ENCODE measurements at places on chromosomes 7 and 10. TPM values are rescaled to one million over a fixed set of nuclear protein-coding genes. Genes with fewer than 3 reads are reported as not detected.

The IKZF1 gene
- 3.7 TPM for total RNA-seq

The PILRA gene
- total RNA-seq = 3.2 TPM

The TRPV5 gene
- not detected for total RNA-seq

The IMMP2L gene
- 17.1 TPM for total RNA-seq

The NUTM2A gene
- total RNA-seq = 1.9 TPM

The COL26A1 gene
- total RNA-seq = not detected

The TMEM130 gene
- total RNA-seq = not detected

The POMZP3 gene
- 7.9 TPM for total RNA-seq

The SEMA4G gene
- 1.6 TPM for total RNA-seq

The CACNA2D1 gene
- total RNA-seq = 48.1 TPM

The NPC1L1 gene
- not detected for total RNA-seq

The LRRN3 gene
- total RNA-seq = 10.6 TPM

The KMT2E gene
- total RNA-seq = 35.9 TPM

The ELOVL3 gene
- total RNA-seq = not detected

The EPO gene
- total RNA-seq = not detected

The MIOS gene
- total RNA-seq = 28.4 TPM

The ANAPC16 gene
- 260 TPM for total RNA-seq

The STX1A gene
- total RNA-seq = 3.0 TPM

The NUTM2E gene
- total RNA-seq = 0.10 TPM

The AZGP1 gene
- total RNA-seq = 70.9 TPM

The PROSER2 gene
- total RNA-seq = 1.1 TPM

The JCAD gene
- 30.4 TPM for total RNA-seq

The ZNF239 gene
- 2.2 TPM for total RNA-seq

The SPDYE1 gene
- not detected for total RNA-seq

The LBX1 gene
- not detected for total RNA-seq

The SPDYE9 gene
- total RNA-seq = not detected

The PLAU gene
- total RNA-seq = 6.6 TPM

The RBM33 gene
- total RNA-seq = 37.8 TPM

The BICC1 gene
- 4.9 TPM for total RNA-seq

The ADCY1 gene
- total RNA-seq = 8.9 TPM

The MMP21 gene
- not detected for total RNA-seq

The ADAM8 gene
- total RNA-seq = 2.4 TPM

The TRIM4 gene
- total RNA-seq = 7.1 TPM

The RNF32 gene
- total RNA-seq = not detected

The ITGB8 gene
- total RNA-seq = 4.8 TPM

The PRLHR gene
- total RNA-seq = not detected

The PPP1R3A gene
- total RNA-seq = 127 TPM

The SLC26A3 gene
- not detected for total RNA-seq

The SPDYE8 gene
- total RNA-seq = not detected

The THNSL1 gene
- 7.7 TPM for total RNA-seq

The SFTPA1 gene
- total RNA-seq = 0.17 TPM

The TMEM140 gene
- 16.5 TPM for total RNA-seq

The ASB10 gene
- 46.1 TPM for total RNA-seq

The STEAP2 gene
- 15.1 TPM for total RNA-seq

The FAM13C gene
- 5.4 TPM for total RNA-seq

The EMX2 gene
- total RNA-seq = 0.42 TPM

The STYXL1 gene
- total RNA-seq = 21.9 TPM

The ARMS2 gene
- total RNA-seq = not detected

The CPA1 gene
- not detected for total RNA-seq

The TRIM50 gene
- total RNA-seq = 0.30 TPM

The LRIT1 gene
- total RNA-seq = not detected

The ITPRID1 gene
- total RNA-seq = not detected

The PCLO gene
- 2.9 TPM for total RNA-seq

The OR6V1 gene
- total RNA-seq = not detected

All from left ventricle myocardium superior (tissue), 1 donor.